ENCODE measurements at places on chromosomes 16 and 17. TPM values are rescaled to one million over a fixed set of nuclear protein-coding genes. Genes with fewer than 3 reads are reported as not detected.

The FOXL1 gene
- 21.8 TPM for total RNA-seq

The SNTB2 gene
- 54.8 TPM for total RNA-seq

DNA sequence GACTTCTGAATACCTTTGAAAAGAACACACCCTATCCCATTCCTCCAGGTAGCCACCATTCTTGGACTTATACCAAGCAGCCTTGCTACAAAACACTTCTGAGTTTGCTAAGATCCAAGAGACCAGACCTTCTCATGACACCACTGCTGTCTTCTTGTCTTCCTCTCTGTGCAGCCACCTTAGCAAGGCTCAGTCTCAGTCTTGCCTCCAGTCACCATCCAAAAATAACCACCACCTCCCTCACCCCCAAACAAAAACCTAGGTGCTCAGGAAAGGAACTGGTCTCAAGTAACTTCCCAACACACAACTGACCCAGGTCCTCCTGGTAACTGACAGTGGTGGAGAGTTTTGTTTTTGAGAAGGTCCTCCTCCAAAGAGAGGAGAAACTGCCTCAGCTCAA is 90.9 kb upstream of the CORO6 start:
- H3K27ac ChIP-seq, result peak overlapping the region; percentile 38
- H3K4me1 ChIP-seq, result peaks cover 57% of the 10 kb centered on the region
- H3K36me3 ChIP-seq, result no peaks in the 10 kb centered on the region
- no peak overlapping the region for H3K4me3 ChIP-seq
- H3K27me3 ChIP-seq, result no peaks in the 10 kb centered on the region

DNA sequence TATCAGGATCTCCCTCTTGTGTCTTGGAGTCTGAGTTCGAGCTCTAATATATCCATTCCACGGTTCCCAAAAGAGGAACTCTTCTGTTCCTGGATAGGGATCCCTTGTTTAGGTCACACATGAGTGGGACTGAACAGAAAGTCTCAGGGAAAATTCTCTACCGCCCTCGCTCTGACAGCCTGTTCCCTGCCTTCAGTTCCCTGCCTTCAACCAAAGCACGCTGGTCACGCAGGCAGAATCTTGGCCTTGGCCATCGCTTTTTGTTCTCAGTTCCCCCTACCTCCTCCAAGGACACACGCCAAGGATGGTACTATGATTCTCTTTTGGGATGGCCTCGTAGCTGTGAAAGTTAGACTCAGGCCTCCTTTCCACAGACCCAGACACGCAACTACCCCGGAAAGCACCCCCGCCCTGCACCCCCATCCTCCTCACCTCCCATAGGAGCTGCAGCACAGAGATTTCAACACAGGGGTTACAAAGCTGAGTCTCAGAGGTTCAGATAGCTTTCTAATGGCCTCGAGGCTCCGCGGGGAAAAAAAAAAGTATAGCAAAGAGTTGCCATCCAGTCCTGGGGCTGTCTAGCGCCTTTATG is 1.5 kb upstream of the SHISA6 start:
- peaks cover 7% of the 10 kb centered on the region for H3K36me3 ChIP-seq
- H3K27me3 ChIP-seq, result peaks cover 5% of the 10 kb centered on the region
- H3K4me1 ChIP-seq, result no peaks in the 10 kb centered on the region
- no peak overlapping the region for H3K27ac ChIP-seq

DNA sequence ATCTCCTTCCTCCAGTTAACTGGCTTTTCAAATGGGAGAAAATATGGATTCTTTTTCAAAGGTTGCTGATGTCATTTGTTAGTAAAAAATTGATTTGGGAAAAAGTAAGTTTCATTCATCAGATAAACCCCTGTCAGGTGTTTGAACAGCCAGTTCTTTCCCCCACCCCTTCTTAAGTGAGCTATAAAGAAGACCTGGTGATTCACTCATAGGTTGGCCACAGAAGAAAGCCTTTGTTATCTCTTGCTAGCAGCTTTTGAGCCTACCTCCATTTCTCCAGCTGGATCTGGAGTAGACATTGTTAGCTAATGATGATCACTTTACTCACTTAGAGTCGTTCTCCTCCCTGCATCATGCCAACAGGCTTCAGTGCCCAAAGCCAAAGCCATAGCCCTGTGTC is 63.0 kb downstream of the NLK start:
- H3K27ac ChIP-seq, result no peak overlapping the region
- H3K4me3 ChIP-seq, result no peak overlapping the region
- peaks cover 25% of the 10 kb centered on the region for H3K36me3 ChIP-seq
- H3K4me1 ChIP-seq, result peaks cover 34% of the 10 kb centered on the region

- no peak overlapping the region for H3K4me3 ChIP-seq
- peak; percentile 27 for DNase-seq
- no peaks in the 10 kb centered on the region for H3K36me3 ChIP-seq
- H3K27me3 ChIP-seq, result no peaks in the 10 kb centered on the region
- H3K4me1 ChIP-seq, result no peaks in the 10 kb centered on the region
- no peak overlapping the region for H3K27ac ChIP-seq
Measured at GRCh38 chr16:20385844-20386832, 18.4 kb downstream of the PDILT start.

DNA sequence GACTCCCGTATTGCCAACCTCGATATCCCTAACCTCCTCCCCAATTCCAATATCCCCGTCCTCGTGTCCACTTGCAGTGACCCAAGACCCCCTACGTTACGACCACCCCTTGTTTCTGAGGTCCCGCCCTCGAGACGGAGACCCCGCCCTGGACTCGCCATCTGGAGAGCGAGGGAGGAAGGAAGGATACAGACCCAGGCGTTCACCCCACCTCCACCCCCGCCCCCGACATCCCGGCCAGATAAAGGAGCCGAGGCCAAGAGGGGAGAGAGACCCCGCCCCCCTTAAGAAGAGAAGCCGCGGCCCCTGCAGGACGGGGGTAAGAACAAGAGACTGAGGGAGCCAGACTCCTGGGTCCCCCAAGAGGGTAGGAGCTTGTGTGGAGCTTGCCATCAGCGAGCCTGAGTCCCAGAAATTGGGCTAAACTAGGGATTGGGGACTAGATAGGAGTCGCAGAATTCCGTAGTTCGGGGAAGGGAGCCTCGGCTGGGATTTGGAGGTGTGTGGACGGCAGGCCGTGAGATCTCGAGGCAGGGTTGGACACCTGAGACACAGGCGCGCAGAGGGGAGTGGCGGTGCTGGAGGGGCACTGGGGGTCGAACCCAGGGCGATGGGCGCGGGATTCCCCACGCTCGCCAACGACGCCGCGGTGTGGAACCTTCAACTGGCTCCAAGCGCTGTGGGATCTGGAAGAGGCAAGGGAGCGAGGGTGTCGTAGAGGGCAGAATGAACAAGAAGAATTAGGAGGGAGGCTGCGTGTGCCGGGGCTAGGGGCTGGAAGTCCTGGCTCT is at the start of gene BCL6B:
Gene BCL6B, plus strand, starts transcription at position 270 of the 791 bp plus-strand sequence. CDS start 622 bp downstream, outside the sequence.
- DNase-seq, result no peak
- H3K27ac ChIP-seq, result no peak within 1 kb of the TSS
- H3K36me3 ChIP-seq, result no peaks in the 10 kb centered on the region
- H3K4me1 ChIP-seq, result peaks cover 12% of the 10 kb centered on the region
- peak within 1 kb of the TSS; percentile 53 for H3K4me3 ChIP-seq

GRCh38 chr16:86044241-86044671 is 145.3 kb downstream of the IRF8 start:
- H3K4me3 ChIP-seq, result no peak overlapping the region
- H3K4me1 ChIP-seq, result no peaks in the 10 kb centered on the region

- peak; percentile 56 for DNase-seq
- H3K27me3 ChIP-seq, result no peaks in the 10 kb centered on the region
- H3K36me3 ChIP-seq, result peaks cover 11% of the 10 kb centered on the region
- peak overlapping the region; percentile 70 for H3K27ac ChIP-seq
- peaks cover 30% of the 10 kb centered on the region for H3K4me1 ChIP-seq
Measured at GRCh38 chr17:5203178-5203907, 11.7 kb upstream of the ZNF594 start.

The CCL16 gene
- not detected for total RNA-seq

DNA sequence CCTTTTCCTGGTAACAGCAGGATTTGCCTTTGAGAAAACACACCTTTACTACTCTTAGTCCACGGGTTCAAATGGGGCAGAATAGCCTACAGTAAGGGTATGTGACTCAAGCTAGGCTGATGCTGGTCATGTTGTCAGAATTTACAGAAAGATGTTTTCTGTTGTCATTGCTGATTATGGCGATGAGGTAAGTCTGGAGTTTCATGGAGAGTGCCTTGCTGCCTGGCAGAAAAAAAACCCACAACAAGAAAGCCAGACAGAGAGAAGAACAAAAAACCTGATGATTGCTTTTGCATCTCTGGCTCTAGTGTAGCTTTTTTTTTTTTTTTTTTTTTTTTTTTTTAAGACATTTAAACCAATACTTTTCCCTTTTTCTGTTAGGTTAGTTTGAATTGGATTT is 47.9 kb downstream of the SLC6A4 start:
- no peak for DNase-seq
- peaks cover 5% of the 10 kb centered on the region for H3K27me3 ChIP-seq
- no peak overlapping the region for H3K27ac ChIP-seq
- H3K4me1 ChIP-seq, result no peaks in the 10 kb centered on the region

The KCNH6 gene
- not detected for total RNA-seq

The RDM1 gene
- not detected for total RNA-seq

The TAC4 gene
- not detected for total RNA-seq

- H3K4me3 ChIP-seq, result no peak overlapping the region
- peaks cover 9% of the 10 kb centered on the region for H3K36me3 ChIP-seq
- no peak overlapping the region for H3K27ac ChIP-seq
- no peak for DNase-seq
- H3K4me1 ChIP-seq, result no peaks in the 10 kb centered on the region
- H3K27me3 ChIP-seq, result peaks cover 6% of the 10 kb centered on the region
Measured at GRCh38 chr16:12965274-12965804, 63.9 kb downstream of the SHISA9 start.

DNA sequence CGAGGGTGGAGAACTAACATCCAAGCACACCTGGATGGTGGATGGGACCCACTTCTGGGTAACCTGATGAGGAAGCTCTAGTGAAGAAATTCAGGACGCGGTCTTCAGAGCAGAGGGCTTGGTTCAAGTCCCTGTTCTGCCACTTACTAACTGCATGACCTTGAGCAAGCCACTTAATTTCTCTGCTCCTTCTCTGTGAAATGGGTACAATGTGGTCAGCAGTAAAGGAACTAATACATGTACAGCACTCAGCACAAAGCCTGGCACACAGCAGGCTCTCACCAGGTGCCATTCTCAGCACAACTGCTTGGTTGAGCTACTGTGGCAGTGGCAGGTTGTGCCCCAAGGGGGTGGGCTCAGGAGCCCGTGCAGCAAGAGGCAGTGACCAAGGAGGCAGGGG is 1.9 kb upstream of the OSBPL7 start:
- no peak overlapping the region for H3K4me3 ChIP-seq
- H3K27me3 ChIP-seq, result peaks cover 2% of the 10 kb centered on the region
- no peak for DNase-seq
- no peak overlapping the region for H3K27ac ChIP-seq
- peaks cover 12% of the 10 kb centered on the region for H3K36me3 ChIP-seq
